NCI-H2081 (cell line): ENCODE measurements at places on chromosomes 6 and 20.

- no peak for DNase-seq
These were observed 9.0 kb downstream of the CCDC167 start for GRCh38 chr6:37490536-37491170.

- DNase-seq = no peak
These were observed 143.6 kb downstream of the ALDH8A1 start for GRCh38 chr6:134806180-134806798.

DNA sequence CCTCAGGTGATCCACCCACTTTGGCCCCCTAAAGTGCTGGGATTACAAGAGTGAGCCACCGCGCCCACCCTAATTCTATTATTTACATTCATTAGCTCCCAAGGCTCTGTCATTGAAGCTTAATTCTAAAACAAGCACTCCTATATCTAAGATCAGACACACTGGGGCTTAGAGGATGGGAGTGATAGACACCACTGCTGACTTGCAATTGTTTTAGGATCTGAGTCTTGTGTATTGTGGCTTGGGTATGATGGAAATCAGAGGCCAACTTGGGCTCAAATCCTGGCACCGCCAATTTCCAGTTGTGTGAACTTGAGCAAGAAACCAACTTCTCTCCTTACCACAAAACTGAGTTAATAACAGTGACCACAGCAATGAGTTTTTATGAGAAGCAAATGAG is 34.7 kb downstream of the MTRES1 start:
- no peak for DNase-seq

DNA sequence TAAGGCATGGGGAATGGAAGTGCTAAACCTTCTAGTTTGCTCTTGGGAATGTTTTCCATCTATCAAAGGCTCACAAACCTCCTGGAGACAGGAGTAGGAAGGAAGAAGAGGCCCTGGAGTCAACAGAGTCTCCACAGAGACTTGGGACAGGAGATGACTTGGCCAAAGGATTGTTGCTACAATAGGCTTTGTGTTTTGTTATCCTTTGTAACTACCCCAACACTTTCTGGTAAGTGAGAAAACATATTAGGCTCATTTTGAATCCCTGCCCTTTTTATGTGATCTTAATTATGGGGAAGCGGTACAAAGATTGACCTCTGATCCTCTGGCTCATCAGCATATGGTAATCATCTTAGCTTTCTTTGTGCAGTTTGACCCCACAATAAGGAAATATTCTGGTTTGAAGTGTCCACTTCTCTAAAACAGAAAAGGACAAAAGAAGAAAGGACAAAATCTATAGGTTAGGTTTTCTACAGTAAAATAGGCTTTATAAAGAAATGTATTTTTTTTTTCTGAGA is 24.1 kb upstream of the GTF3C6 start:
- DNase-seq = no peak

DNA sequence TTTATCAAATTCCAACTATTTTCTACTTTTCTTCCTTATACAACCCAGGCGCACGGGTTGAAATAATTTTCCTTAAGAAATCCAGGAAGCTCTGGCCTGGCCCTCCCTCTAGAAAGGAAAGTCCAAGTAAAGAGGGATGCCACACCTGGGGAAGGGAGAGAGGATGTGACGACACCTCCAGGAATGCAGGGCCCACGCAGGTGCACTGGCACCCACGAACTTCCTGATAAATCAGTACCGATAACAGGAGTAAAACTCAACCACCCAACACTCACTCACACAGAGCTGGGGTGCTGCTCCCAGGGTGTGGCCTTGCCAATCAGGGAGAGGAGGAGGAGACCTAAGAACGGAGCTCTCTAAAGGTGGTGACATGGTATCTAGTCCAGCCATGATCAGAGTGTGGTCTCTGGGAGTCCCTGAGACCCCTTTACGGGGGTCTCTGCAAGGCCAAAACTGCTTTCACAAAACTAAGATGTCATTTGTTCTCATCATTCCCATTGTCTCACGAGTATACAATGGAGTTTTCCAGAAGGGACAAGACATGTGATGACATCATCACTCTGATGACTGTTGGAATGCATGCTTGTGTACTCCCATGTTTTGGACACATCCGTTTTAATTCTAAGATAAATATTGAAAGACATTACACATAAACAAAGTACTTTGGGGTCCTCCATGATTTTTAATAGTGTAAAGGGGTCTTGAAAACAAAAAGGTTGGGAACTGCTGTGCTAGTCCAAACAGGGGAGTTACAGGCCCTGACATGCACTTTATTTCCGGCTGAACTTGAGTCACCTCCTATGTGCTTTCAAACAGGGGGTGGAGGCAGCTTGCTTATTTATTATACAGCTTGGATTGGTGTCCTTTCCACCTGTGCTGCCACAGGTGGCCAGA is 2.2 kb upstream of the PARD6B start:
- DNase-seq = no peak
